ENCODE measurements at places on chromosomes 6 and 20. TPM values are rescaled to one million over a fixed set of nuclear protein-coding genes. Genes with fewer than 3 reads are reported as not detected.

DNA sequence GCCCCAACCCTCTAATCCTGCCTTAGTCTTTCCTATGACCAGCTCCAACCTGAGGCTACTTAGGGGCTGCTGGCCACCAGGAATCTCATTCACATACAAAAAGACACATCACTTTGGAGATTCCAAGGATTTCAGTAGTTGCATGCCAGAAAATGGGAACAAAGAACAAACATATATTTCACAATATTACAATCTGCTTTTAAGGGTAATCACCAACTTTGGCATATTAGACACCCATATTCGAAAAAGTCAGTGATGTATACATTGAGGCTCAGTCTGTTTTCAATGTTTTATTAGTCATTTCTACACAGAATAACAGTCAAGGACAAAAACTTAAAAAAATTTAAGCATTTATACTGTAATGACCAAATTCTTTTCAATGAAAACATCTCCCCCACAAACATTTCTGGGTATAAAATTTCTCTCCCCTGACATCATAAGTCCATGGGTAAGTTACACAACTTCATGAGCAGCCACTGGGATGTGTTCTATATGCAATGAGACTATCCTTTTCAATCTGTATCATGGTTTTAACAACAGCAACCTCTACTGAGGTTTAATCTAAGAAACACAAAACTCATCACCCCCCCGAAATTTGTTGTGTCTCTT, 103.5 kb downstream of the MAP7 start:
- H3K4me1 ChIP-seq: no peaks in the 10 kb centered on the region
- no peak overlapping the region for H3K27ac ChIP-seq
- H3K27me3 ChIP-seq: no peaks in the 10 kb centered on the region
- no peak for DNase-seq
- H3K4me3 ChIP-seq: no peak overlapping the region
- no peaks in the 10 kb centered on the region for H3K36me3 ChIP-seq

DNA sequence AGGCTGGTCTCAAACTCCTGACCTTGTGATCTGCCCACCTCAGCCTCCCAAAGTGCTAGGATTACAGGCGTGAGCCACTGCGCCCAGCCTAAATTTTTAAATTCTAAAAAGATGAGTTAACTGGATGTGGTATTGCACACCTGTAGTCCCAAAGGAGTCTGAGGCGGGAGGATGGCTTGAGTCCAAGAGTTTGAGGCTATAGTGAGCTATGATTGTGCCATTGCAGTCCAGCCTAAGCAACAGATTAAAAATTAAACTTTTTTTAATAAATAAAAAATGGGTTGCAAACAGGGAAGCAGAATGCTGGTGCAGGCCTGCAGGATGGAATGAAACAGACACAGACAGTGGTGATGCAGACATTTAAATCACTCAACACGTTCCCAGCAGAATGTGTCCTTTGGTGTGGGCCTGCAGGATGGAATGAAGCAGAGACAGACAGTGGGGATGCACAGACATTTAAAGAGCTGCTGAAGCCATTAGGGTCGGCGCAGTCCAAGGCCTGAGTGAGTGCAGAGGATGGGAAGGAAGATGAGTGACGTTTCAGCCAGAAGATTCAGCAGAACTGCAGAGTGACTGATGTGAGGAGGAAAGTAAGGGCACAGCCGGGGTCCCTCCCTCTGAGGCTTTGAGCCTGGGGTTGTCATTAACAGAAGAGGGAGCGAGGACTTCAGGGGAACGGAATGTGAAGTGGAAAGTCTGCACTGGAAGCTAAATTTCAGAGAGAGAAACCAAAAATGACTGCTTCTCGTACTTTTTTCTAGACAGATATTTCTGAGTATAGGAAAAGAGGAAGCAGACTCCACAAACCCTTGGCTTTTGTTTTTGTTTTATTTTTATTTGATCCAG, 117.5 kb downstream of the RIN2 start:
- no peaks in the 10 kb centered on the region for H3K36me3 ChIP-seq
- no peak overlapping the region for H3K4me3 ChIP-seq
- H3K4me1 ChIP-seq: no peaks in the 10 kb centered on the region

- peak overlapping the region; percentile 84 for H3K27ac ChIP-seq
- H3K4me3 ChIP-seq: no peak overlapping the region
- DNase-seq: no peak
- no peaks in the 10 kb centered on the region for H3K36me3 ChIP-seq
- H3K27me3 ChIP-seq: no peaks in the 10 kb centered on the region
Measured at GRCh38 chr20:50810842-50811241, 16.0 kb downstream of the BCAS4 start.

DNA sequence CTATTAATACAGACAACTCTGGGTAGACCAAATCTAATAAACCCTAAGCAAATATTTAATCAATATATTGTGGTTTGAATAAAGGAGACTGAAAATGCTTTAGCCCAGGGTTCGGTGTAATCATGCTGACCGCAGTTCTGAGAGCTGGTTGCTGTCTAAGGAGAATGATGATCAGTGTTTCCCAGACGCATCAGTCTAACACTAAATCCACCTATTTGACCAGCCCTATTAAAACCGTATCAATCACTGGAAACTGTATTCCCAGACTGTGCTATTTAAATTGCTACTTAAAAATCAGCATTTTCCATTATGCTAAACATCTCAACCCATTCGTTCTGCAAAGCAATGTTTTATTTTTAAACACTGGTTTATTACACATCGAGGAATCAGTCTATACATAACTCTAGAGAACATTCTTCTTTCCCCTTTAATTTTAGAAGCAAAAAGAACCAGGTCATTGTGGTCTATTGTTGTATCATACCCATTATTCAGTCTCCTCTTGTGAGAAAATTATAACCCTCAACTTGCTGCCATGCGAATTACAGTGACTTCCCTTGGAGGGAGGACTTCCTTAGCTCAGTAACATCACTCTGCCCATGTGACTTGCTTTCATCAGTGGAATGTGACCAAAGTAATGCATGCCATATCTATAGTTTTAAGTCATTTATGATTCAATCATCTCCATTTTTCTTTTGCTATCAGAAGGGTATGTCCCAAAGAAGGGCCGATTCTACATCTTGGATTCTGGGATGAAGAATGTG, 515.2 kb upstream of the JAG1 start:
- no peak overlapping the region for H3K27ac ChIP-seq
- H3K27me3 ChIP-seq: peaks cover 6% of the 10 kb centered on the region
- no peak overlapping the region for H3K4me3 ChIP-seq
- DNase-seq: no peak
- no peaks in the 10 kb centered on the region for H3K4me1 ChIP-seq

DNA sequence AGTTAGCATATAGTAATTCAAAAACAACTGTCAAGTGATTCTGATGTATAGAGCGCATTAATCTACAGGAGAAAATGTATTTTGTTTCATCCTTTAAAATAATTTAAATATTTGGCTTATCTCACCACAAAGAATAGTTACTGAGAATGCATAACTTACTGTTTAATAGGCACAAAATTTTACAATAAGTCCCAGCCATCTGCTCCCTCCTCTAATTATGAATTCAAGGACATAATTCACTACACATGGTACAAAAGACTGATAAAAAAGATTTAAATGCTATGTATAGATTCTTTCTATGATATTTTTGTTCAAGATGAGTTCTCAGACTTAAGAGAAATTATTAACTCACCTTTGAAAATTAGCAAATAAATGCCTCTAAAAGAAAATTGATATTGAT, 242.0 kb downstream of the FUT9 start:
- no peak overlapping the region for H3K27ac ChIP-seq
- DNase-seq: no peak
- peaks cover 10% of the 10 kb centered on the region for H3K27me3 ChIP-seq
- H3K4me3 ChIP-seq: no peak overlapping the region
- no peaks in the 10 kb centered on the region for H3K36me3 ChIP-seq

DNA sequence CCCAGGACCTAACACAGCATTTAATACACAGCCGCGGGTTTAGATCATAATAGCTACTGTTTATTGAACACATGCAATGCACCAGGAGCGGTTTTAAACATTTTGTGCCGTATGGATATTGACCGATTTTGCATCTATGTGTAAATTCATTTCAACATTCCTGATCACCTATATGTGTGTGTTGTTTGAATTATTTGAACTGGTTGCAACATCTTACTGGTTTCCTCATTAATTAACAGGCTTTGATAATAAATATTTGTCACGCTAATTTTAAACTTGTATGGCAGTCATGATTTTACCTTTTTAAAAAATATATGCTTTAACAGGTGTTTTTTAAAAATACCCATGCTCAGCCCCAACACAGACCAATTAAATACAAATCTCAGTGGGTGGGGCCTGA, 35.8 kb downstream of the CPNE5 start:
- H3K27me3 ChIP-seq: no peaks in the 10 kb centered on the region
- DNase-seq: no peak
- H3K4me3 ChIP-seq: no peak overlapping the region
- H3K36me3 ChIP-seq: no peaks in the 10 kb centered on the region

DNA sequence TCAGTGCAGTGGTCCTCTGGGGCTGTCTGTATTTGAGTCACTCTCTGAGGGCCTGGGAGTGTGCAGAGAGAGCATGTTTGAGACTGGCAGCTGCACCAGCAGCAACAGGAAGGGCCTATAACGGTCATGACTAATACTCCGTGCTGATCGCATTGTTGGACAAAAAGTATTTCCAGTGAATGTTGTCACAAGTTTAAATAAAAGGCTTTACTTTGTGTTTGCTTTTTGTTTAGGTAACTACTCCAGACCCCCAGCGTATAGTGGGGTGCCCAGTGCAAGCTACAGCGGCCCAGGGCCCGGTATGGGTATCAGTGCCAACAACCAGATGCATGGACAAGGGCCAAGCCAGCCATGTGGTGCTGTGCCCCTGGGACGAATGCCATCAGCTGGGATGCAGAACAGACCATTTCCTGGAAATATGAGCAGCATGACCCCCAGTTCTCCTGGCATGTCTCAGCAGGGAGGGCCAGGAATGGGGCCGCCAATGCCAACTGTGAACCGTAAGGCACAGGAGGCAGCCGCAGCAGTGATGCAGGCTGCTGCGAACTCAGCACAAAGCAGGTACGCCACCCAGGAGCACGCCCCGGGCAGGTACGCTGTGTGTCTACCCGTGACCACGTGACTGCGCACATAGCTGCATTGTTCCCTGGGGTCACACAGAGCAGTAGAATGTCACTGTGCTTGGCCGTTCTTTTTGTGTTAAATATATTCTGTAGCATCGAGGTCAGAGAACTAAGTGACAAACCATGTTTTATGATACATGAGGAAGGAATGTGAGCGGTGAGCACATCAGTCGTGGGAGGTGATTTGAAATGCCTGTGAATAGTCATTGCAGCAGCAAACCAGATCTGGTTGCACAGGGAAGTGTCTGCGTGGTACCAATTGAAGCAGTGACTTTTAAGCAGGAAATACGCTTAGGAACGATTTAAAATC, 174.7 kb downstream of the TMEM242 start:
- no peak overlapping the region for H3K27ac ChIP-seq
- H3K27me3 ChIP-seq: no peaks in the 10 kb centered on the region
- H3K4me1 ChIP-seq: peaks cover 35% of the 10 kb centered on the region
- no peak overlapping the region for H3K4me3 ChIP-seq
- no peak for DNase-seq

- H3K27me3 ChIP-seq: no peaks in the 10 kb centered on the region
- no peak overlapping the region for H3K27ac ChIP-seq
- no peak for DNase-seq
- peaks cover 11% of the 10 kb centered on the region for H3K4me1 ChIP-seq
Measured at GRCh38 chr6:109623288-109623687, 67.7 kb downstream of the AK9 start.

GRCh38 chr6:6105472-6106036, 98.8 kb upstream of the NRN1 start:
- H3K36me3 ChIP-seq: no peaks in the 10 kb centered on the region
- no peaks in the 10 kb centered on the region for H3K4me1 ChIP-seq
- DNase-seq: no peak
- peaks cover 50% of the 10 kb centered on the region for H3K27me3 ChIP-seq
- H3K27ac ChIP-seq: no peak overlapping the region

DNA sequence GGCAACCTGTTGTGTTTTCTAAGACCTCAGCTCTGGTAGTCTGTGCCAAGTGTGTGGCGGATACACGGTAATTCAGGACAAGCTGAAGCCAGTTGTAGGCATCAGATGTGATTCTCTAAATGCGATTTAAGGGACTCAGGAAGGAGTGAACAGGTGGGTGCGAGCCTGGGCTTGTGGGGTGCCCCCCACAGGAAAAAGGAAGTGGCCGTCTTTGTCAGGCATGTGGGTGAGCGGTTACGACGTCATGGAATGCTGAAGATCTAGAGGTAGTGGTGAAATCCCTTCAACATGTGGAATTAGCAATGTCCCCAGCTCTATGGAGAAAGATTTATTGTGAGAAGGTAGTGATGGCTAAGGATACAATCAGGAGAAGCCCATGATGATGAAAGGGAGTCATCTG, 95.1 kb upstream of the EXOC2 start:
- DNase-seq: peak; percentile 36
- no peak overlapping the region for H3K27ac ChIP-seq
- peaks cover 9% of the 10 kb centered on the region for H3K4me1 ChIP-seq
- peaks cover 19% of the 10 kb centered on the region for H3K27me3 ChIP-seq
- H3K4me3 ChIP-seq: peak overlapping the region; percentile 3
- H3K36me3 ChIP-seq: no peaks in the 10 kb centered on the region

GRCh38 chr20:44495802-44496481, 20.3 kb downstream of the TTPAL start:
- no peaks in the 10 kb centered on the region for H3K27me3 ChIP-seq
- H3K27ac ChIP-seq: peak overlapping the region; percentile 50
- peaks cover 97% of the 10 kb centered on the region for H3K36me3 ChIP-seq
- no peak for DNase-seq
- no peak overlapping the region for H3K4me3 ChIP-seq
- H3K4me1 ChIP-seq: peaks cover 65% of the 10 kb centered on the region

DNA sequence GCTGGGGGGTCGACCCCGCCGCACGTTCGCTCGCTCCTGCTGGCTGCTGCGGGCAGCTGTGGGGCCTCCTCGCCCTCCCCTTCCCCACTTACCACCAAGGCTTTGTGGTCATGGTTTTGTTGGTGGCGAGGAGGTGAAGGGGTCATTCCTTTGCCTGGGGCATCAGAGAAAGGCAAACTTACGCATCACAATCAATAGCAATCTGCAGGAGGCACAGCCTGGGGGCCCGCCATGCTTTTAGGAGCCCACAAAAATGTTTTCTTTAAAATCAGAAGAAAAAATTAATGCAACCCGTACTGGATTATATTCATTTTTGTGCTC, 137.0 kb downstream of the IMPG1 start:
- DNase-seq: no peak
- peak overlapping the region; percentile 87 for H3K4me3 ChIP-seq
- peaks cover 28% of the 10 kb centered on the region for H3K27me3 ChIP-seq
- H3K4me1 ChIP-seq: peaks cover 8% of the 10 kb centered on the region
- H3K36me3 ChIP-seq: no peaks in the 10 kb centered on the region

The F13A1 gene
- total RNA-seq: 1.6 TPM

The MAK gene
- not detected for total RNA-seq

The FRS3 gene
- 7.5 TPM for total RNA-seq

The BNIP5 gene
- total RNA-seq: not detected

All from naive thymus-derived CD8-positive, alpha-beta T cell (primary cell).